M059J (cell line): ENCODE measurements at places on chromosomes 4 and X. TPM values are rescaled to one million over a fixed set of nuclear protein-coding genes. Genes with fewer than 3 reads are reported as not detected.
A peak's percentile ranks its signal among the peaks of the same experiment; 100 is the strongest.

The AMTN gene
- 1.8 and 4.2 TPM in 2 replicates for total RNA-seq

The TCEAL2 gene
- 3.8 and 6.8 TPM in 2 replicates for total RNA-seq

The ZNF157 gene
- 0.05 and 0.20 TPM in 2 replicates for total RNA-seq

The SMR3B gene
- total RNA-seq: not detected in 2 replicates

The DNASE1L1 gene
- total RNA-seq: 49.1 and 65.3 TPM in 2 replicates

The COL25A1 gene
- not detected in 2 replicates for total RNA-seq

The CFP gene
- not detected in 2 replicates for total RNA-seq

The ODAPH gene
- total RNA-seq: 0.10 TPM in 1 of 2 replicates, not detected in the other

The C4orf36 gene
- total RNA-seq: 0.12 and 0.76 TPM in 2 replicates

- DNase-seq: no peak
Observed at GRCh38 chrX:65745992-65746391, 78.5 kb downstream of the MSN start.

GRCh38 chrX:19332983-19333382, 10.7 kb upstream of the PDHA1 start:
- peak; percentile 13 for DNase-seq

DNA sequence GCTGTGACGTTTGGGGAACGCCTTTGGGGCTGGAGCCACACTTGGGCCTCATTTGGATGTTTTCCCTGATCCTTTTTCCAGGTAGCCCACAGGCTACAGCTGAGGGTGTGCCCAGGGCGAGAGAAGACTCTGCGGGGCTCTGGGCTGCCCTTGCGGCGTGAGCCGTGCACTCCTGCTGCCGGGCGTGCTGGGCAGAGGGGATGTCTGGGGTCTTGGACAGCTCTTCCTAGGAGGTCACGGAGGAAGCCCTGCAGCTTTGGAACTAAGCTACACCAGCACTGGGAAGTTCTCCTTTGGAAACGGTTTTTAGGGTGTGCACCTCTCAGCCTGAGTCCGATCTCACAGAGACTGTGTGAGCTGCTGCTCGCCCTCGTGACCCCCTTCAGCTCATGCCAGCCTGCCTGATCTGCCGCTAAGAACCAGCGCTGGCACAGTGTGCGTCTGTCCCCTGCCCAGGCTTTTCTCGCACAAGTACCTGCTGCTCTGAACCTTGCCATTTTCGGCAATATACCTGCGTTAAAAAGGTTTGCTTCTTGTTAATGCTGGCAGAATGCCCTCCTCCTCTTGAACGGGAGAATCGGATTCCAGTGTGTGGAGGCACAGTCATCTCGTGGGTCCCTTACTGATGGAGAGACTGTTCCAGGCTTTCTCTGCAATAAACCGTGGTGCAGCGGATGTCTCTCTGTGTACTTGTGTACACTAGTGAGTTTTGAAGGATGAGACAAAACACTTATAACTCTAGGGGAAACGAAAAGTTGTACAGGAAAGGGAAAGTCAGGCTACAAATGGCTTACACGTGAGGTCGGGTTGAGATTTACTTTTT, 14.3 kb downstream of the MSANTD1 start:
- no peak for DNase-seq

- no peak for DNase-seq
Observed at GRCh38 chr4:109368661-109369060, 65.0 kb upstream of the SEC24B start.

DNA sequence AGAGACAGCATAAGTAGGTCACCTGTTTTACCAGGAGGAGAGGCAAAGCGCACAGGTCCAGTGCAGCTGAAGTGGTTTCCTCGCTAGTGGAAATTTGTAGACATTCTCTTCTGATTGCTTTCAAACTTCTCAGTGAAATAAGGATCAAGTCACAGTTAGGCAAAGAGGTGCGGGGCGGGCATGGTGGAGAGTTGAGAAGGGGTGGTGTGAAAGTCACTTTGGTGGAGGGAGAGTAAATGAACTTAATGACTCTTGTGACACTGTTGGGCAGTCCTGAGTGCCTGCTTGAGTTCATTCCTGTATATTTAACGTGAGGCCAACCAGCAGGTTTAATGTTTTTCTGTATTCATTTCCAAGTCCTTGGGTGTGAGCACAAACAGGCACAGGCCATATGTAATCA, 235.6 kb downstream of the TRIML1 start:
- DNase-seq: no peak

GRCh38 chrX:136189222-136189621, 41.9 kb downstream of the FHL1 start:
- DNase-seq: peak; percentile 26

DNA sequence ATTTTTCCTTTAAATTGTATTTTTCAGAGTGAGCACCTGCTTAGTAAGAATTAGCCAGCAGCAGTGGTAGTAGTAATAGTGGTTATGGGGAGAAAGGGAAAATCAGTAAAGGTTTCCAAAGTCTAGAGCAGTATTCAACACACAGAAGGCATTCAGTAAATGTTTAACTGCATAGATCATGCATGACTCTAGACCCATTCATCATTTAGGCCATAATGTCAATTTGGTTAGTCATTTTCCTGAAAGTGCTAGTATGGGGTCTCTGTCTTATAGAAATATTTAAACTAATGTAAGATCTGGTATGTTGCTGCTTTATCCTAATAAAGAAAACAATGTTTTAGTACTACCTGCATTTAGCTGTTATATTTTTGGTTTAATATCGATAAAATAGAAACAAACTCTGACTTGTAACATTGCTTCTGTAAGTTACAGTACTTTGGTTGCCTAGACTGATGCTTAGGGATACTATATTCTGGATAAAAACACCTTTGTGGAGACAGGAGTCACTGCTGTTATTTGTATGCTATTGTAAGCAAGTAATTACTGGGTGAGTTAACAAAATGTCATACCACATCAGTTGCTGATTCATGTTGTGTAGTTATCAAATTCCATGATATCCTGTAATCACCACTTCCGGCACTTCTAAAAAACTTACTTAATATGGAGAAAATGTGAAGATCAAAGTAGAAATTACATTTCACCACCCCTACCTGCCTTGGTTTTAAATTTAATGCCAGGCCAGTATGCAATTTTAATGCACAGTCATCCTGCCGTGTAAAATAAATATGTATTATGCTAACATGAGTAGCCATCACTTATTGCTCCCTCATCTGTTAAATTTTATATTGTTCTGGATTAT, 115.8 kb upstream of the BMPR1B start:
- peak; percentile 70 for DNase-seq

- DNase-seq: no peak
Observed at GRCh38 chrX:135713795-135714194, 356 bp downstream of the CT45A1 start.

DNA sequence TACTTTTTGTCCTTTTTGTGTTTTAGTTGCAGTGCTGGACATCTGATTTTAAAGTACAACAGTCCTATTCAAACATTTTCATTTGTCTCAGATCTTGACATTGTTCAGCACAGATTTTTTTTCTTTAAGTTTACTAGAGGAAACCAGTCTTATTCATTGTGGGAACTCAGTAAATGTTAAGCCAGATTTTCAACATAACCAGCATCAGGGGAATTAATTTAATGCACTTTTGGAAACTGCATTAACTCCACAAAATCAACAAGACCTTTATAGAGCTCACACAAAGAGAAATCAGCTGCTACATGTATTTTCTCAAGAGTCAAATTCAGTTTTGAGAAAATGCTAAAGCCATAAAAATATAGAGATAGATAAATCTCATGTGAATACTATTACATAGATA, 9.9 kb downstream of the CPE start:
- no peak for DNase-seq

DNA sequence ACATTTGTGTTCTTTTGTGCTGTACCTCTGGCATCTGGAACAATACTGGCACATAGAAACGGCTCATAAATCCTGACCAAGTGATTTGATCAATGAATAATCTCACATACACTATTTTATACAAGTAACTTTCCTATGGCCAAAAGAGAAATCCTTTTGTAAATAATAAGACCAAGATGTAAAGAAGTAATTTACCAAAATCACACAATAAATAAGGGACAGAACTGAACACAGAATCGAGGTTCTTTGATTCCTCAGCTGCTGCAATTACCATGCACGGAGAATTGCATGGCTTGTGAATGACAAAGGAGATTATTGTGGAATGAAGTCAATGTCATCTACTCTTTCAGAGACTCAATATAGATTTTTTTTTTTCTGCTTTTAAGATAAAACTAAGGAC, 576.8 kb upstream of the SMIM31 start:
- no peak for DNase-seq

DNA sequence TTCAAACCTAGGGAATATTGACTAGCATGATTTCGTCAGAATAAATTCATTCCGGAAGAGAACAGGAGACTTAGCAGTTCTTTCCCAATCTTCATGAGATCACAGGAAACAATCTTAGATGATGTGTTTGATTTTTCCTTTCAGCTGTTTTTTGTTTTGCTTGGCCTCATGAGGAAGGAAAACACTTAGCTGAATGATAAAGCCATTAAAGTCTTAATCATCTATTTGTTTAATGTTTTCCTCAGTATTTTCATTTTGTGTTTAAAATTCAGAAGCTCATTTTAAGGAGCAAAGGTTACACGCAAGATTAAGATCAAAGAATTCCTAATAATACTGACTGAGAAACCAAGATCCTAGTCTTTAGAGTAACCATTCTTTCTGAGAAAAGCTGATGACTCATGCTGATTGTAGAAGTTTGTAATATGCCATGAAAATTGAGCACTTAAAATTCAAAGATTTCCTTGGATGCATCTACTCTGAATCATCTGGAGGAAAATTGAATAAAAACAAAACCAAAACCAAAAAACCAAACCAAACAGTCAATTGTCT, 15.4 kb upstream of the TBC1D19 start:
- DNase-seq: peak; percentile 97

DNA sequence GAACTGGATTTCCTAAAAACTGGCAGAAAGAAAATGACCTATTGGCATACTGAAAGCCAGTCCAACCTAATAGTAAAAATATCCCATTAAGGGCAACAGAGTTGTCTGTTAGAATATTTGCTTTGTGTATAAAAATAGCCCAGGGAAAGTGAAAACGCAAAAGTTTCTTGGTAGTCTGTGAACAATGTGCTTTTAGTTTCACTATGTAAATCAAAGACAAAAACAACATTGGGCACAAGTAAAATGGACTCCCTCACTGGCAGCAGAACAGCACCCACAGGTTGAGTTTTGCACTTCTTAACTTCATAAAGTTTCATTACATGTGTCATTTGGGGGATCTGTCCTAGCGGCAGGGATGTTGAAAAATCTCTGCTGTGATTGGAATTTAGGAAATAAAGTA, 4.3 kb upstream of the FGG start:
- no peak for DNase-seq

DNA sequence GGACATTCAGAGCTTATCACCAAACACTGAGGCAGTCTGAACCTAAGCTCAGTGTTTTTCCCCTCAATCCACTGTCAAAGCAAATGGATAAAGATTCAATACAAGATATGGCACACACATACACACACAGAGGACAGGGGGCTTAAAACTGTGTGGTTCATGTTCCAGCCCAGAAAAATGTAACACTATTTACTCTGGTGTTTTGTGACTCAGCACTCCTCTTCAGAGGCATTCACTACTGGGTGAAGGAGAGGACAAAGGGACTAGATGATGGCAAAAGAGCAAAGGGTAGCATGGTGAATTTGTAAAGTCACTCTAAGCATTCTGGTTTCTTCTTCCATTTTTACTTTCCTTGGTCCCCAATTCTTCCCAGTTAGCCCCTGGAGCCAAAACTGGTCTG, 120.3 kb downstream of the ARHGEF9 start:
- peak; percentile 9 for DNase-seq

- DNase-seq: no peak
Observed at GRCh38 chr4:185955826-185956543, 113.0 kb upstream of the TLR3 start.

DNA sequence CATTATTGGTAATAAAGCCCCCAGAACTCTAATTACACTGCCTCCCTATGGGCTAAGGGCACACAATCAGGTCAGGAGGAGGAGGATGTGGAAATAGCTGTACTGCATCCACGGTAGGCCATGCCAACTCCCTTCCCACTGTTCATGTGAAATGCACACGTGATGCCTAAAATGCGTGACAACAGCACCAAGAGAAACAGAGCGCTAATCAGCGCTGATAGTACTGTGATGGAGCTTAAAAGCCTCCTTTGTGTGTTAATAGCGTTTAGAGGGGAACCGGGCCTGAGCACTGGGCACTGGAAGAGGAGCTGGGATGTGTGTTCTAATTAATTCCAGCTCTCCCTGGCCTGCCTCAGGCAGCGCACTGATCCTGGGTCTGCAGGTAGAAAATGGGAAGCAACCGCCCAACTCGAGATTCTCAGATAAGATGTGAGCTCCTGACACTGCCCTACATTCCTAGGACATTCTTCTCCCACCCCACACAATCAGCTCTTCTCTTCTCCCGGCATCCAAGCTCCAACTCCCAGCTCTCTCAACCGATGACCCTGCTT, 12.9 kb downstream of the DCTD start:
- no peak for DNase-seq

DNA sequence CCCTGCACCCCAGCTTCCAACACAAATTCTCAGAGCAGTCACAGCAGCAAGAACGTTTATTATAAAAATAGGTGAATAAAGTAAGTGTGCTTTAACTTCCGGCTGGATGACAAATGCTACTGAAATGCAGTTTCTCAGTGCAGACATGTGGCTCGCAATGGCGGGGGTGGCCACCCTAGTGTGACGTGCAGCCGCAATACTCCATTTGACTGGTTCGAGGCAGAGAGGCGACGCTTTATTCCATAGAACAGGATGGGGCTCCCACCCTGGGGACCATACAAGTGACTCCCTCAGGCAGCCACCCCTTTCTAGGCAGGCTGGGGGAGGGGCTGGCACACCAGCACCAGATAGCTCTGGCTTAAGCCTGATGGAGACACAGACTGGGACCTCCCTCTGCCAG, 14.5 kb downstream of the TNIP2 start:
- DNase-seq: peak; percentile 39

- peak; percentile 31 for DNase-seq
Observed at GRCh38 chr4:40520533-40520932, 109.1 kb downstream of the RBM47 start.

DNA sequence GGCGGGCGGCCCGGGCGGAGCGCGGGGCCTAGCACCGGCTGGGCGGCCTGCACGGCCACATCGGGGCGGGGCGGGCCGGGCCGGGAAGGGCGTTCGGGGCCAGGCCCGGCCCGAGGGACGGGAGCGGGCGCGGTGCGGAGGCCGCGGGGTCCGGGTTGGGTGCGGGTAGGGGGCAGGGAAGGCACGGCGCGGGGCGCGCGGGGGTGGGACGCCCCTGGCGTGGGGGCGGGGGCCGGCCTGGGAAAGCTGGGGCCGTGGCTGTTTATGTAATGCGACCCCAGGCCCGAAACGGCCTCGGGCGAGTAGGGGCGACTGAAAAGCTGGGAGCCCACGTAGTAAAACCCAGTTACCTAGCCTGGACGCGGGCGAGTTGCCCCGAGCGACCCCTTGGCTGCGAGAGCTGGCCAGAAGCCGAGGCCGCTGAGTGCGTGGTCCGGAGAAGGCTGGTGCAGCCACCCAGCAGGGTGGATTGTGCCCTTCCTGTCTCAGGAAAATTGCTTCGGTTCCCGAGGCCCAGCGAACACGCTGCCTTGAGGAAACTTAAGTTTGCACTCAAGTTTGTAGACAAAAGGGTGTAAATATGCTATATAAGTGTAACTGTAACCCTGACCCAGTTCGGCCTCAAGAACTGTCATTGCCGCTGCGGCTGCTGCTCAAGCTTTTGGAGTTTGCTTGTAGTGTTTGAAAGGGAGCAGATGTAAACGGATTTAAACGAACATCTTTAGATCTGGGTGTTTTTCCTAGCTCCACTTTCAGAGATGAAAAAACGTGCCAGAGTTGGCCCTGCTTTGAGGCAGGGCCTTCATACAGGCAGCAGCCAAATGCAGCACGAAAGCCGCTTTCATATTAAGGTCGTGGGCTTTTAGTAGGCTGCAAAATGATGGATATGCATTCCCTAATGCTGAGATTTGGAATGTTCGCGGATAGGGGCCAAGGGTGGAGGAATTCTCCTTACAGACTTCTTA, 674 bp downstream of the SEC24B start:
- peak; percentile 22 for DNase-seq

GRCh38 chrX:21476909-21477308, 102.7 kb downstream of the CNKSR2 start:
- DNase-seq: no peak
